Hematopoietic multipotent progenitor cell (in vitro differentiated cells): ENCODE measurements at places on chromosomes 3 and 15.

DNA sequence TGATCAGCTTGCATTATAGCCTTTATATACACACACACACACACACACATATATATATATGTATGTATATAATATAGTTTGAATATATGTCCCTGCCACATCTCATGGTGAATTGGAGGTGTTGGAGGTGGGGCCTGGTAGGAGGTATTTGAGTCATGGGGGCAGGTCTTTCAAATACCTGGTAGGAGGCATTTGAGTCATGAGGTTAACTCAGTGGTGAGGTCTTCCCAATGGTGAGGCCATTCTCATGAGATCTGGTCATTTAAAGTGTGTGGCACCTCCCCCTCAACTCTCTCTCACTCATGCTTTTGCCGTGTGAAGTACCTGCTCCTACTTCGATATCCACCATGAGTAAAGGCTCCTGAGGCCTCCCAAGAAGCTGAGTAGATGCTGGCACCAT lies 27.5 kb upstream of the FHIT start:
- no peak for DNase-seq

DNA sequence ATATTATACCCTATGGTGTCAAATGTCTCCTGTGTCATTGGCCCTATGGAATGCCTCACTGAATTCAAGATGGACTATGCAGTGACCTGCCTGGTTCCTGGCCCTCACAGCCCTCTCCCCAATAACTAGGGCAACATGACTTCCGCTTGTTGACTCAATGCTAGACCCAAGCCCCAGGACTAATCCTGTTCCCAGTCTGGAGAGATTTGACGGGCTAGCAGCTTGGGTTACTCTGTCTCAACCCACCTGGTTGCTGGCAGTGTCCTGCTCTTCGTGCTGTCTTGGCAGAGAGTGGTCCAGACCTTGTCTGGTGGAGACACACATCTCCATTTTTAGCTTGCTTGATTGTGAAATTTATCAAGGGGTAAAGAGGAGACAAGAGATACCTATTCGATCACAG lies 135.8 kb upstream of the HES1 start:
- DNase-seq: no peak

- no peak for DNase-seq
These were observed 11.5 kb downstream of the KPNA4 start for GRCh38 chr3:160553827-160554226.

DNA sequence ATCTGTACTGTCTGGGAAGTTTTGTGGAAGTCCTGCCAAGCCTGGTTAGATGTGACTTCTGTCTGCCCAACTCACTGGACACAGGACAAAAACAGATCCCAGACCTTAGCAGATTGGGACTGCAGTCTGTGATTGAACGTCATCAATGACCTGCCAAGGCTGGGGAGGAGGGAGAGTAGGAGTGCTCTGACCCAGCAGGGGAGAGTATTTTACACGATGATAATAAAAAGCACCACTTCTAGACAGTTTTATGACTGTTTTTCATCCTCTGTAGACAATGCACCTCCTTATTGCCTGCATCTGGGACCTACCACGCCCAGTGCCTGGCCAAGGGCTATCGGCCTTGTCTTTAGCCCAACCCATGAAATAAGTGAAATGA lies 102.3 kb upstream of the NR2E3 start:
- DNase-seq: no peak

GRCh38 chr15:62773369-62774165 lies 269.0 kb upstream of the TPM1 start:
- no peak for DNase-seq

DNA sequence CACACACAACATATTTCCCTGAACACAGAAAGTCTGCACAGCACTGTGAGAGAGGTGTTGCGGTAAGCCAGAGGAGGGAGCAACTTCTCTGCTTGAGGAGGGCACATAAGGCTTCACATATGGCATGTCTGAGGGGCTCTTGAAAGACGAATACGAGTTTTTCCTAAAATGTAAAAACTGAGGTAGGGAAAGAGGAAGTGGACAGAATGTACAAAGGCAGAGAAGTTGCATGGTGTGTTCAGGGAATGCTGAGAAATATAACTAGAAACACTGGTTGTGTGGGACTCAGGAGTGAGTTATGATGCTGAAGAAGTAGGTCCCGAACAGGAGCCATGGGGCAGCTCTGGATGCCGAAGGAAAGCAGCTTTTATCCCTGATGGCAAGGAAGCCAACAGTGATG lies 22.8 kb upstream of the ATP8B4 start:
- no peak for DNase-seq

- no peak for DNase-seq
These were observed 922.6 kb downstream of the TUSC7 start for GRCh38 chr3:117632191-117632590.

- no peak for DNase-seq
These were observed 41.5 kb downstream of the PPCDC start for GRCh38 chr15:75064846-75065245.

DNA sequence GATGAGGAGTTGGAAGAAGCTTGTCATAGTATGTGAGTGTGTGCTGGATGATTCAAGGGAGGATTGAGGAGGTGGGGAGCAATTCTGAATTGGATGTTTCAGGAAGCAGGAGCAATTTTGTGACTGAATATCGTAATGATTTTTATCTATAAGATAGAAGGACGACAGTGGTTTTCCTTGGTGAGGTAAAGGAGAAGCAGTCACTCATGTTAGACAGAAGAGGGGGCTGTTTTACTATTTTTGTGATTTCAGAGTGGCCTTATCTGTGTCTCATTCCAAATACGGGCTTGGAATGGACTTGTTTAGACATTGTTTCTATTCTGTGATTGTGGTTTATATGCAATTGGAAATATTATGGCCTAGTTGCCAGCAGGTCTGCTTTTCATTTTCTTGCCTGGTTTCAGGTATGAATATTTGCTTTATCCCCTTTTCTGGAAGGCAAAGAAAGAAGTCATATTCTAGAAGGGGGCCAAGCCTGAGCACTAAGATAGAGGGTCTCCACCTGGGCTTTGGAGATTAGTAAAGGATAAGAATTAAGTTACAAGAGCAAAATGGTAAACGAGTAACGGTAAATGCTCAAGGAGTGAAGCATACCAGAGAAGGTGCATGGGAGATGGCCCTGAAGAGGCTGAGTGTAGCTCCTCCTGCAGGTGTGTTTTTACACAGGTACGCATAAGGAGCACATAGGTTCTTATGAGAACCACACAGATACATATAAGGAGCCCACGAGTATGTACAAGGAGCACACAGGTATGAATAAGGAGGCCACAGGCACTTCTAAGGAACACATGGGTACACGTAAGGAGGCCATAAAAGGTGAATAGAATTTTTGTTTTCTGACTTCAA lies 124.6 kb upstream of the KCNAB1 start:
- DNase-seq: peak; percentile 51

- DNase-seq: no peak
These were observed 163.8 kb upstream of the CTNNB1 start for GRCh38 chr3:41035456-41036022.

GRCh38 chr3:113170771-113171170 lies 40.6 kb upstream of the BOC start:
- no peak for DNase-seq

GRCh38 chr15:44015545-44016305 lies 179.3 kb downstream of the FRMD5 start:
- no peak for DNase-seq

DNA sequence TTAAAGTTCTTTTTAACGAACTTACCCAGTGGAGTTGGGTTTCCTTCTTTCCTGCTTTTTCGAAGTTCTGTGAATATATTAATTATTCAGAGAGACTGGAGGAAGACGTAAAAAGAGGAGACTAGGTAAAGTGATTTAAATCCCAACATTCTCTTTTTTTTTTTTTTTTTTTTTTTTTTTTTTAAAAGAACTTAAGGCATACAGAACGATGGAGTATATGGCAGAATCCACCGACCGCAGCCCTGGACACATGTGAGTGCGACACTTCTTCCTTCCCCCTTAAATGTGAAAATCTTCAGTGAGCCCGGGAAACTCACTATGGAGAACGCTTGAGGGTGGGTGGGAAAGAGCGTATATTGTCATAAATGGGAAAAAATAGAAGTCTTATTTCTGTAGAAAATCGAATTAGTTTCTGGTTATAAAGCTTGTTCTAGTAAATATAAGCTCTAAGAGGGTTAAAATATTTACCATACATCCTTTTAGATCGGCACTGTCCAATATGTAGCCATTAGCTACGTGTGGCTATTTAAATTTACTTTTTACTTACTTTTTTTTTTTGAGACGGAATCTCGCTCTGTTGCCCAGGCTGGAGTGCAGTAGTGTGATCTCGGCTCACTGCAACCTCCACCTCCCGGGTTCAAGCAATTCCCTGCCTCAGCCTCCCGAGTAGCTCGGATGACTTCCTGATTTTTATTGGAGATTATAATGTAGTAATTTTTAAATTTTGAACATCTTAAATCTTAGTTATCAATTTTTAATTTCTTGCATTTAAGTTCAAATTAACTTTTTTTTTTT lies 892 bp downstream of the NMD3 start:
- DNase-seq: no peak

GRCh38 chr3:10492364-10493201 lies 12.8 kb downstream of the ATP2B2 start:
- DNase-seq: no peak

- no peak for DNase-seq
These were observed 25.8 kb downstream of the SPSB4 start for GRCh38 chr3:141076797-141077571.

- DNase-seq: no peak
These were observed 106.5 kb upstream of the EPHA3 start for GRCh38 chr3:89000886-89001285.

DNA sequence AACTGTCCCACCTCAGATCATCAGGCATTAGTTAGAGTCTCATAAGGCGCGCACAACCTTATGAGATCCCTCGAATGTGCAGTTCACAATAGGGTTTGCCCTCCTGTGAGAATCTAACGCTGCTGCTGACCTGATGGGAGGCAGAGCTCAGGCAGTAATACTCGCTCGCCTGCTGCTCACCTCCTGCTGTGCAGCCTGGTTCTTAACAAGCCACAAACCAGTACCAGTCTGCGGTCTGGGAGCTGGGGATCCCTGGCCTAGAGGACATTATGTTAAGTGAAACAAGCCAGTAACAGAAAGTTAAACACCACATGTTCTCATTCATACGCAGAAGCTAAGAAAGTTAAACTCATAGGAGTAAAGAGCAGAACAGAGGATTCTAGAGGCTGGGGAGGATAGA lies 47.0 kb downstream of the MAP3K13 start:
- DNase-seq: no peak

- DNase-seq: no peak
These were observed 6.7 kb downstream of the KLHL40 start for GRCh38 chr3:42691816-42692666.

DNA sequence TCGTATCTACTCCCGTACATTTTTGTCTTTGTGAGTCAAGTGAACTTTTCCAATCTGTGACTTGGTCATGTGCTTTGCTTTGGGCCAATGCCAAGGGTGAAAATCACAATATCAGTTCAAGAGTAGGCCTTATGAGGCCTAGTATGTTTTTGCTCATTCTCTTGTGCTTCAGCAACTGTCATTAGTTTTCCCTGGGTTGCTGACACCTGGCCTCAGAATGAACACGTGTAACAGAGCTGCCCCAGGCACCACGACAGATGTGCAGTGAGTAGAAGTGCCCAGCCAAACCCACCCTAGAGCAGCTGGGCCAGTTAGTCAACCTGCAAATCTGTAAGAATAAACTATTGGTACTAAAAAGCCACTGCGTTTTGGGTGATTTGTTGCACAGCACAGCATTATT lies 460.3 kb upstream of the WNT5A start:
- DNase-seq: no peak

DNA sequence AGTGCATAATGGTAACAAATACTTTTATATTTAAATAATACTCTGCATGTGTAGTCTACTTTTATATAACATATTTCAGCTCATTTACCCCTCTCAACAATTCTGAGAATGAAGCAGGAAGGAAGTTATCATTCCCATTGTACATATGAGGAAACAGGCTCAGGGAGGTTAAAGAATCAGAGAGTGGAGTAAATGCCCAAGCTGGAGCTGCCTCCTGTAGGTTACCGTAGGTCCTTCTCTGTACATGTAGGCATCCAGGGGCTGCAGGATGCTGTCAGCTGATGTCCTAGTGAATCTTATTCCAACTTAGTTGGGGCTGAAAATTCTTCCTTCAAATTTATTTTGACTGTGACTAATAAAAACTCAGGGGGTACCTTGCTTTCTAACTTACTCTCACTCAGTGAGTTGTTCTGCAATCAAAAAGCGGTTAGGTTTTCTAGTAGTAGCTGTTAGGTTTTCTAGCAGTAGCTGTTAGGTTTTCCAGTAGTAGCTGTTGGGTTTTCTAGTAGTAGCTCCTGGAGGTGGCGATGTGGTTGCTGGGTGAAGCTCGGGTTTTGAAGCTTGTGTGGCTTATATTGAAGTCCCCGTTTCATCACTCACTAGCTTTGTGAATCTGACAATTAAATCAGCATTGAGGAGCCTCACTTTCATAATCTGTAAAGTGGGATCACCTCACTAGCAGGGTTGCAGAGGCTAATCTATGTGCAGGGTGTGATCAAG lies 357.0 kb downstream of the NR2F2 start:
- DNase-seq: no peak

- DNase-seq: no peak
These were observed 405.9 kb upstream of the LMCD1 start for GRCh38 chr3:8095724-8096123.

DNA sequence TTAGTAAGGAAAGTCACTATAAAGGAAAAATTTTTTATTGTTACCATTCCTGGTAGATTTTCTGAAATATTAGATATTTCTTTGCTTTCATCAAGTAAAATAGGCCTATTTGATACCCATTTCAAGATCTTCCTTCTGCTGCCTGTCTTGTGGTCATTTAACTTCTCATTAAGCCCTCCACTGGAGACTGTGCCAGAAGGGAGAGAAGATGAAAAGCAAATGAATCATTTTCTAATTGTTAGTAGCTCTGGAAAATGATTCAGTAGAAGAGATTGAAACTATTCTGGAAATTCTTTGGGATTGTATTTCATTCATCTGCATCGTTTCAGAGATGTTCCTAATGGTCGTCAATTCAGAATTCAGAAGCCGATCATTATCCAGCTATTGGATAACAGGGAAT lies 3.2 kb downstream of the KCTD6 start:
- DNase-seq: no peak
